ENCODE measurements at places on chromosomes 7 and 10. TPM values are rescaled to one million over a fixed set of nuclear protein-coding genes. Genes with fewer than 3 reads are reported as not detected.

IGF2BP3 gene
- total RNA-seq, result not detected

TMEM213 gene
- not detected for total RNA-seq

ADCK2 gene
- total RNA-seq, result 7.3 TPM

ACTL6B gene
- total RNA-seq, result not detected

TMEM60 gene
- 6.6 TPM for total RNA-seq

PAPOLB gene
- not detected for total RNA-seq

KIN gene
- 5.8 TPM for total RNA-seq

DNA sequence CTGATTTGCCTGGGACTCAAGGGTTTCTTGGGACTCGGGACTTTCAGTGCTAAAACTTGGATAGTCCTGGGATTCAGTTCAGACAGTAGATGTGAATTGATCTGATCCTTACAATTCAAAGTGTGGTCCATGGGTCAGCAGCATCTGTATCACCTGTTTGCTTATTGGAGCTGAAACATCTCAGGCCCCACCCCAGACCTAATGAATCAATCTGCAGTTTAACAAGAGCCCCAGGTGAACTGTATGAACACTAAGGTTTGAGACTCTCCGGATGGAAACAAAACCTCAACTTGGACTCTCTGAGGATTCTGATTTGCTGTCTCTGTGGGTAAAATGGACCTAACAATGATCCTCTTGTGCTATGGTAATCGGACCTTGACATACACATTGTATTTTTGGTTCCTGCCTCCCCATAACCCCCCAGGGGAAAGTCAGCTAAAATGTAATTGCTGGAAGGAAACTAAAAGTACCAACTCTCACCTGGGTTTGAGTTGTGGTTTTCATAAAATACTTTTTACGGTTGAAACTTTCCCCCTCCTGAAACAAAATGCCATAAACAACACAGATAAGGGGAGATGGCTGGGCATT is 11.7 kb downstream of the CYP26A1 start:
- no peak for DNase-seq

GRCh38 chr7:3378390-3379150 is 77.5 kb downstream of the SDK1 start:
- DNase-seq, result no peak

GRCh38 chr7:121237601-121238000 is 91.2 kb upstream of the WNT16 start:
- no peak for DNase-seq

GRCh38 chr7:13998866-13999265 is 9.4 kb upstream of the ETV1 start:
- DNase-seq, result no peak

GRCh38 chr7:2802504-2803341 is 41.4 kb downstream of the GNA12 start:
- peak; percentile 56 for DNase-seq

GRCh38 chr10:86155054-86155921 is 211.3 kb downstream of the GRID1 start:
- DNase-seq, result no peak

- DNase-seq, result no peak
Observed at GRCh38 chr7:85275204-85275603, 88.3 kb upstream of the SEMA3D start.

DNA sequence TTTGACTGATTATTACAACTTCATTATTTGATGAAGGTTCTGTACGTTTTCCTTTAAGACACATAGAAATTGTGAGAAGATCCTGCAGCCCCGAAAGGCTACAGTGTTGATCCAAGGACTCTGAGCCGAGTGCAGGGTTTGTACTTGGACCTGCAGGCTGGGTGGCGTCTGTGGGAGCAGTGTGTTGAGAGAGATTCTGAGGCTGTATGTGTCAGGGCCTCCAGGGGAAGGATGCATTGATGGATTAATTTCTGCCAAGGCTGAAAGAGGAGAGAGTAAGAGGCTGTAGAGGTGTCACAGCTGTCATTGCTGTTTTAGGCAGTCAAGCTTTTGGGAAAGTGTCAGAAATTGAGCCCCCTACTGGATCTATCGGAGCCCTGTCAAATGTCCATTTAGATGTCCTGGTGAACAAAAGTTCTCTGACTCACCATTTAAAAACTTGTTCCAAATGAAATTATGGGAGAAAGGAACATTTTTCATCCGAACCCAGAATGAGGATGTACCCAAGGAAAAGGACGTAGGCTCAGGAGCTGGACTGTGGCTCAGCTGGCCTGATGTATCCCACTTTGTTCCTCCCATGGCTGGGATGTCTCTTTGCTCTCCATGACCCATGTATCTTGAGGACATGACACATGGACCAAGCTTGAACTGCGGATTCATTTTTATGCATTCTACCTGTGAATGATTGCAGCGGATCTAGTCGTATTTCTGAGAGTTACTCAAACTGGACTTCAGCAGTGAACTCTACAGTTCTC is 102.2 kb downstream of the TCF7L2 start:
- no peak for DNase-seq

GRCh38 chr10:97922022-97922758 is 72.5 kb downstream of the GOLGA7B start:
- DNase-seq, result peak; percentile 44

GRCh38 chr10:88292185-88292514 is 291.0 kb downstream of the RNLS start:
- DNase-seq, result no peak

- no peak for DNase-seq
Observed at GRCh38 chr7:107876916-107877315, 14.1 kb upstream of the DLD start.

- DNase-seq, result no peak
Observed at GRCh38 chr7:155825336-155825735, 13.1 kb upstream of the SHH start.

DNA sequence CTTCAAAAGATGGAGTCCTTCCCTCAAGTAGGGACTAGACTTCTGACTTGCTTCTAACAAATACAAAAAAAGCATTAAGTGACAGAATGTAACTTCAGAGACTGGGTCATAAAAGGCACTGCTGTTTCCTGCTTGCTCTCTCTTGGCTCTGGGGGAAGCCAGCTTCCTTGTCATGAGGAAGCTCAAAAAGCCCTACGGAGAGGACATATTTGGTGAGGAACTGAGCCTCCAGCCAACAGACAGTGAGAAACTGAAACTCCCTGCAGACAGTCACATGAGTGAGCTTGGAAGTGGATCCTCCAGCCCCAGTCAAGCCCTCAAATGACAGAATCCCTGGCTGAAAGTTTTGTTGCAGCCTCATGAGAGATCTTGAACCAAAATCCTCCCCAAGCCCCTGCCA is 26.3 kb upstream of the SLC35G1 start:
- DNase-seq, result no peak

All from heart right ventricle (tissue), 16 donors.